ENCODE measurements at places on chromosomes 11 and 22.

- no peak for DNase-seq
These were observed 25.9 kb downstream of the IGLL1 start for GRCh38 chr22:23553924-23554870.

- DNase-seq: peak; percentile 2
These were observed 108.3 kb downstream of the CHST1 start for GRCh38 chr11:45556851-45557707.

GRCh38 chr11:221539-221938 is 14.0 kb downstream of the RIC8A start:
- no peak for DNase-seq

DNA sequence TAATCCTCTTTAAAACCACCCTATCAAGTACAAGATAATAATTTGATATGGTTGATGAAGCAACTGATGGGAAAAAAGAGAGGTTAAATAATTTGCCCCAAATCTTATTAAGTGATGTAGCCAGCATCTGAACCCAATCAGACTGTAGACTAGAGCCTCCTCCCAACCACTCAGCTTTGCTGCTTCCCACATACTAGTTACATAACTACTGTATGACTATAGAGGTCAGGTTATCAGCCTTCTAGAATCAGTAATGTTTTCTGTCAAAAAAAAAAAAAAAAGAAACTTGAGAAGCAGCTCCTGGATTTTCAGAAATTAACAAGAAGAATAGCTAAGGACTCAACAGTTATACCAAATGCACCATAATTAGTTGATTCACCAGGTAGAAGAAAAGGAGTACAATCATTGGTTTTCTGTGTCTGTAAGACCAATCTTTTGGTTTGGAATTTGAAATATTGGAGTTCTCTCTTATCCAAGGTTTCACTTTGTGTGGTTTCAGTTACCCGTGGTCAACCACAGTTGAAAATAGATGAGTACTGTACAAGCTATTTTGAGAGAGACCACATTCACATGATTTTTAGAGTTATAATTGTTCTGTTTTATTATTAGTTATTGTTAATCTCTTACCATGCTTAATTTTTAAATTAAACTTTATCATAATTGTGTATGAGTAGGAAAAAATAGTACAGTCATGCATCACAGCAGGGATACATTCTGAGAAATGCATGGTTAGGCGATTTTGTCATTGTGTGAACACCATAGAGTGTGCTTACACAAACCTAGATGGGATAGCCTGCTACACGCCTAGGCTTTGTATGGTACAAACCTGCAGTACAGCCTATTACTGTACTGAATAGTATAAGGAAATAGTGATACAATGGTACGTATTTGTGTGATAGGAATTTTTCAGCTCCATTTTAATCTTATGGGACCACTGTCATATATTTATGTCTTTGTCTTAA is 72.2 kb downstream of the PDHX start:
- DNase-seq: no peak

- DNase-seq: no peak
These were observed 56.2 kb downstream of the DENND5A start for GRCh38 chr11:9208726-9209501.

DNA sequence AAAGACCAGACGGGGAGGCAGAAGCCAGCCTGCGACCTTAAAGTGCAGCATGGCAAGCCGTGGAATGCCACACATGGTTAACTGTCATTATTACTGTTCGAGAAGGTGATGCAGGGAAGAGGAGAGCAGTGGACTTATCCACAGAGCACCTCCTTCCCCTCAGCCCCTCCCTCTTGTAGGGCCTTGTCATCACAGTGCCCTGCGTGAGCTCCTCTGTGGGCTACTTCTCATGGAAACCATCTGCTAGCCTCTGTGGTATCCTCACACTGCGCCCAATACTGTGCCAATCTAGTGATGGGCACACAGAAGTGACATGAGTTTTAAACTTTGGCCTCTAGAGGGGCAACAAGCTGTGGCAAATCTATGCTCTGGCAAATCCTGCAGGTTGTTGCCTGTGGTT is 18.2 kb upstream of the CCDC134 start:
- DNase-seq: no peak

DNA sequence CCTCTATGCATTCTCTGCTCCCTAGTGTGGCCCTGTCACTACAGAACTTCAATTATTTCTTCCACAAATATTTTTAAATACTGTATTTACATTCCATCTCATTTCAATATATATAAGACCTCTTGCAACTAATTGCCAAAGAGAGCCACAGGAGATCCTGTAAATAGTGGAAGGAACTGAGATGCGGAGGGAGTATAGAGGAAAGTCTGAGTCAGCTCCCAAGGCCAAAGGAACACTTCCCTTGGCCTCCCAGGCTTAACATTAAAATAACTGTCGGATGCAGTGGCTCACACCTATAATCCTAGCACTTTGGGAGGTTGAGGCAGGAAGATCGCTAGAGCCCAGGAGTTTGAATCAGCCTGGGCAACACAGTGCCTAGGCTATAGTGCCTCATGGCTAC is 31.2 kb downstream of the RBFOX2 start:
- DNase-seq: no peak

DNA sequence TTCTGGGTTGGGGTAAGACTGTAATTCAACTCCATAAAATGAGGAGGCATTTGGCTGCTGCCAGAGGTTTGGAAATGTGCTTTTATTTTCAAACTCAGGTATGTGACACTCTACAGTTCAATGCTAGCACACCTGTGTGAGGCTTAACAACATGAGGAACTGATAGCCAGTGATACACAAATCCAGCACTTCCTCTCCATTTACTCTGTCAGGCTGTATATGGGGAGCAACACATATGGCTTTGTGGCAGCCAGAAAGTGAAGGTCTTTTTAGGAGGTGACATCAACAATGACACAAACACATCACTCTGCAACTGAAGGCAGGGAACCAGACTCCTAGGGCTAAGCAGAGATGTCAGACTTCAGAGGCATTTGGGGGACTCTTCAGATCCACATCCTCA is 4.6 kb upstream of the LYVE1 start:
- no peak for DNase-seq

DNA sequence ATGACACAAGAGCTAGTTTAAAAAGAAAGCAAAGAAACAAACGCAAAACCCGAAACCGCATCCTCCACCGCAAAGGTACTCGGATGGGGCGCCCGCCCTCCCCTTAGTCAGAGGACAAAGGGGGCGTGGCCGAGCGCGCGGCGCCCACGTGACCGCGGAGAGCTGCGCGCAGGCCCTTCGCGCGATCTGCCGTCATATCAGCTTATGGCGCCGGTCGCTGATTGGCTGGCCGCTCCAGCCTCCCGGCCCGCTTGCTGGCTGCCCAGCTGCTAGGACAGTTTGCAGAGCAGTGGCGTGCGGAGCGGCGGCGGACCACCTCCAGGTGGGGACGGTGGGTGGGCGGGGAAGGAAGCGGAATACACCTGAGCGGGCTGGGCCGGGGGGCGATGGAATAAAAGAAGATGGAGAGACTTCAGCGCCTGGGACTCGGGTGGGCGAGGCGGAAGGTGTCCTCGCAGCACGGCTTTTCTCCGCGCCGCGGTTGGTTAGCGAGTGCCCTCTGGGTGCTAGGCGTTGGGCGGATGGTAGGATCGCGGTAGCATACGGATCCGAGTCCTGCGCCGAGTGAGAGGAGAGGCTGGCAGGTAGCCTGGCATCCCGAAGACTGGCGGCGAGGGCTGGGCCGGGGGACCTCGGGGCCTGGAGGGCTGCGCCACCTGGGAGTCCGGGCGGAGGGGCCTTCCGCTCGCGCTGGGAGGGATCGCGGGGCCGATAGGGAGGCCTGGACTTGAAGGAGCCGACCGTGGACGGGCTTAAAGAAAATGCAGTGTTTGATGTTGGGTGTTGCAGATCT is at the start of gene SC5D:
TSS of gene SC5D (plus strand) at position 277 of the 793 bp plus-strand sequence. CDS start 10,605 bp downstream, outside the sequence.
- peak; percentile 97 for DNase-seq

GRCh38 chr11:131823772-131824171 is 453.4 kb downstream of the NTM start:
- no peak for DNase-seq

- DNase-seq: peak; percentile 61
These were observed 715.2 kb upstream of the RAG2 start for GRCh38 chr11:37313266-37313665.

Data from epithelial cell of esophagus (primary cell).